Activated CD4-positive, alpha-beta T cell treated with anti-CD3 and anti-CD28 coated beads, Interleukin-2, Interleukin-6, amounts not matched to agents 100 ng/mL and 50 ng/mL, durations not matched to agents 16 hours and 8 hours (primary cell): ENCODE measurements at places on chromosomes 5 and 9.

- no peak for DNase-seq
Observed at GRCh38 chr5:131419877-131420276, 156.0 kb downstream of the CDC42SE2 start.

- no peak for DNase-seq
Observed at GRCh38 chr5:154276973-154277331, 86.4 kb downstream of the GALNT10 start.

- no peak for DNase-seq
Observed at GRCh38 chr5:106415541-106415940, 1255.2 kb downstream of the EFNA5 start.

GRCh38 chr5:59922220-59922619 lies 28.7 kb upstream of the PDE4D start:
- no peak for DNase-seq

- DNase-seq, result no peak
Observed at GRCh38 chr9:19473605-19474004, 64.8 kb downstream of the ACER2 start.
